ENCODE measurements at places on chromosomes 2 and 18.

- no peak for DNase-seq
Measured at GRCh38 chr18:3722649-3723433, 272.9 kb downstream of the TGIF1 start.

DNA sequence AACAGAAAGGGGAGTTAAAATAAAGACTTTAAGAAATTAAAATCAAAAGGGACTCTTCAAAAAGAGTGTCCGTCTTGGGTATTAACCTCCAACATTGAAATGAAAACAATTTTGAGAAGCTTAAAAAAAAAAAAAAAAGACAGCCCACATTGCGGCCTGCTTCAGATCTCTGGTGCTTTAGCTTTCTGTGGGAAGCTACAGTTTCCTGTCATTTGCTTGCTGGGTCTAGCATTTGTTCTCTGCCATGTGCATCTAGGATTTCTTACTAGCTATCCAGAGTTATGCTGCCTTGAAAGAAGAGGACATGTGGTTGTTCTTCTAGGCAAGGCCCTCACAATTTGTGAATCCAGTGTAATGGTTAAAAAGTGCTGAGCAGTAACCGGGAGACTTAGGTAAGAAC lies 375.3 kb downstream of the SLC4A3 start:
- DNase-seq: no peak

- DNase-seq: no peak
Measured at GRCh38 chr2:75342504-75343175, 143.3 kb upstream of the TACR1 start.

GRCh38 chr2:28274911-28275685 lies 117.6 kb upstream of the FOSL2 start:
- DNase-seq: no peak

GRCh38 chr2:11342551-11343367 lies 1.7 kb downstream of the ROCK2 start:
- no peak for DNase-seq

GRCh38 chr2:178072383-178073301 lies at the start of gene PDE11A:
TSS of gene PDE11A (minus strand) at chr2:178072777. CDS start at chr2:178072437, 340 bp downstream.
- DNase-seq: peak; percentile 10

Data from CD4-positive, alpha-beta T cell treated with Interleukin-1 beta for 1 hour (primary cell).